ENCODE measurements at places on chromosomes 11 and 22.

DNA sequence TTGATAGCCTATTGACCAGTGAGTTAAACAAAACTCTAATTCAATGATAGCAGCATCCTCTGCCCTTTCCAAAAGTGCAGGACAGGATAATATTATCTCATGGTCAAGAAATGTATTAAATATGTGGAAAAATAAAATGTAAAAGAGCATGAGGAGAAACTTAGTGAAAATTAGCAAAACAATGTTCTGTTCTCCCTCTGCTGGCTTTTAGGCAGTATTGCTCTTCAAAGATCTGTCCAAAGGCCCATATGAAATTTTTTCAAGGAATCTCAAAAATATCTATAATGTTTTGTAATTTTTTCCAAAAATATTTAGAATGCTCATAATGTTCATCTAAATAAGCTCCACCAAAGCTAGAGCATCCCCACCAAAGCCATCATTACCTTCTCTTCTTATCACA, 8.3 kb upstream of the ARL14EP start:
- no peak for DNase-seq

DNA sequence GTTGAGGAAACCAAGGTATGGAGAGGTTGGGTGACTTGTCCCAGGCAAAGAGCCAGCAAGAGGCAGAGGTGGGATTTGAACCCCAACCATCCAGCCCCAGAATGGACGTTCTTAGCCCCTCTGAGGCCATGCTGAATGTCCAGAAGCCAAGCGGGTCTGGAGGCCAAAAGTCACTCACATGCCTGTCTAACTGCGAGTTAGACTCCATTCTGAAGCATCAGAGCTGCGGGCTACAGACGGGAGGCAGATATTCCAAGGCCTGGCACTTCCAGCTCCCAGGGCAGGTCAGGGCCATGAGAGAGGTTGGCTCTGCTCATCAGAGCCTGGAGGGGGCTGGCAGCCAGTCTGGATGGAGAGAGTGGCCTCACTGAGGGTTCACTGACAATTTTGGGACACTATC, 616.5 kb downstream of the BRD1 start:
- no peak for DNase-seq

DNA sequence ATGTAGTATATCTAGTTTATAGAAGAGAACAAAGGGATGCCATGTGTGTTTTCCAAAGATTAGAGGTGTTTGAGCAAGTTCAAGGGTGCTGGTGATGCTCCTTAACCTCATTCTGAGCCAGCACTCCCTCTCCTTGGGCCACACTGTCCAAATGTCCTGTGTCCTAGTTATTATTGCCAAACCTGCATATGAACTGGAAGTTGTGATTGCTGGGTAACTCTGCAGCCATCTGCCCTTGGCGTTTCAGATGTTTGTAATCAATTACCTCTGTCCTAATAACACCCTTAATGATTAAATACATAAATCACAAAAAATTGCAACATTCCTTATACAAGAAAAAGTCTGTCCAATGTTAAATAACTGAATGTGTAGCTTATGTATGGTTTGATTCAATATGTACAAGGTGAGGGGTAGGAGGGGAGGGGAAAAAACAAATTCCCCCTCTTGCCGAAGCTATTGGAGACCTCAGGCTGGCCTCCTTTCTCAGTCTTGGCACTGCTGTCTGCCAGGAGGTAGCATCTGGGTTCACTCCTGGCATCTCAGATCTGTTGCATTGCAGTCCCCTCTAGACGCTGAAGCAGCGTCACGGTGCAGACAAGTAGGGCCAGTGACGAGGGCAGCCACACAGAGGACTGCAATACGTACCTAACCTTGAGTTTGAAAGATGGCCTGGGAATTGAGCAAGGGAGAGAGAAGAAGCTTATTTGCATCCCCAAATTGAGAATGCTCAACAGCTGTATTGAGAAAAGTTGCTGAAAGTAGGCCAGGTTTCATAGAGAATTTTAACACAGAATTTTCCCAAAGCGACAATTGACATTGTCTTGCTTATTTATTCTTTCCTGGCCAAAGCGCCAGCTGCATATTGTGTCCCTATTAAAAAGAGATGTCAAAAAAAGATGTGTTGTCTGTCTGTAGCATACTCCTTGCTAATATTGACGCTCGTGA, 89.6 kb upstream of the ARHGAP32 start:
- DNase-seq: no peak

- DNase-seq: no peak
These were observed 14.8 kb downstream of the GAB2 start for GRCh38 chr11:78402847-78403246.

DNA sequence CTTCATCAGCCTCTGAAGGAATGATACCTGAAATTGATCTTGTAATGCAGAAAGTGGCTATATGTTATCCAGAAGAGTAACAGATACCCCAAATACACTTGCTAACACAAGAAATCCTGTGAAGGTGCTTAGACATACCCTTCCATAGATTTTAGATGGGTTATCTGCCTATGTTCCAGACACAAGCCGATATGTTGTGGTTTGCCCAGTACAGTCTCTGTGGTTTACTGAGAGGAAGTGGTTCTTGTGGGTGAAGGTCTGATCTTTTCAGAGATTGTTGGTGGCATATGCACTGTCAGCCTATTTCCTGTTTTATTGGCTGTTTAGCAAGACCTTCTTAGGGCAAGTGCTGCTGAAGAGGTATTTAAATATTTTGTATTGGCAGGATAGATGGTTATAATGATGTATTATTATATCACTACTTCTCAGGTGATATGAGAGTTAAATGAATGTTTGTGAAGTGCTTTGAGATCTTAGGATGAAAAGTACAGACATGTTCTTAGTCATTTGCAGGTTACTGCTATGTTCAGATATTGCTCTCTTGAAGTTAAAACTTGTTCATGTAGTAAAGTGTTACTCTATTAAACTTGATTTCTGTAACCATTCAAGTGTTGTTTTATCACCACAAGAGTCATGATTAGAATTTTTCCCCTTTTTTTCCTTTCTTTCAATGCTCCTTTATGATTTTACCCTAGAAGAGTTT, 8.2 kb downstream of the ARHGEF12 start:
- no peak for DNase-seq

- no peak for DNase-seq
These were observed 254.6 kb upstream of the LRRC4C start for GRCh38 chr11:41714101-41714500.

DNA sequence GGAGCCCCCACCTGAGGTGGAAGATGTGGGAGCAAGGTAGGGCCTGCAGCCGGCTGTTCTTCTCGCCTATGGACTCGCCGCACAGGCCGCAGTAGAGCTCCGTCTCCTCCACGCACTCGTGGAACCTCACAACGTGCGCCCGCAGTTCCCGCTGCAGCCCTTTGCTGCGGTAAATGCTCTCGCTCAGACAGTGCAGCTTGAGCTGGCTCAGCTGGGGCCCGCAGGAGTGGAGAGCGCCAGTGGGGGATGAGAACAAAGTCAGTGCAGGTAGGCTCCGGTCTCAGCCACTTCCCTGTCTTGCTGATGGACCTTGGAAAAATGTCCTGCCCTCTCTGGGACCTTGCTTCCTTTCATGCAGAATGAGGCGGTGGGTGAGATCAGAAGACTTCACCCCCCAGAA, 10.2 kb downstream of the RAPSN start:
- no peak for DNase-seq

All from renal cortex interstitium (tissue), 15 donors.